ENCODE measurements at places on chromosomes 2 and 18.
A peak's percentile ranks its signal among the peaks of the same experiment; 100 is the strongest.

DNA sequence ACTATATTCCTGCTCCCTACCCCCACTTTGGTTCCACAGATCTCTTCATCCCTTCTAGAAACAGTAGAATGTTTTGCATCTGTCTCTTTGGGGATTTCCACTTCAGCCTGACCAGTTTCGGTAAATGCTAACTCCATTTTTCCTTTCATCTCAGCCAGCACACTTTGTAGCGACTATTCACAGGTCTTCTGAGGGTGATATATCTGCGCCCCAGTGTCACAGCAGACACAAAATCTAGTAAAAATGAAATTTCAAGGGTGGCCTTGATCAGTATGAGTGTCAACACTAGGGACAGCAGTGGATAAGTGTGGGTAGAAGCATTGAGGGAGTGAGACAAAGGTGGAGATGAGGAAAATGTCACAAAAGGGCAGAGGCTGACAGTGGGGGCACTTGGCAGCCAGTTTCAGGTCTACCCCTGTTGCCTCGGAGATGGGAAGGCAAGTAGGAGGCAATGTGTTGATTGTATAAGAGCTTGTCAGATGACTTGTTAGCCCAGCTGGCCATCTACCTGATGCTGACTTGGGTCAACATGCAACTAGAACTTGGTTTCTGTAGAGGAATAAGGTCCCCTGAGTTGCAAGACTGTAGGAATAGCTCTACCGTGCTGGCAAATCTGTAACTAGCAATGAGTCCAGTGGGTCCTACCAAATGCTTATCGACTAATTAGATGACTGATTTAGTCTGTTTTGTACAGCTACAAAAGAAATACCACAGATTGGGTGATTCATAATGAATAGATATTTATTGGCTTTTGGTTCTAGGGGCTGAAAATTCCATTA lies 60.7 kb downstream of the CXCR4 start:
- no peak for DNase-seq

- no peak for DNase-seq
Observed at GRCh38 chr18:72502671-72503431, 41.3 kb downstream of the CBLN2 start.

DNA sequence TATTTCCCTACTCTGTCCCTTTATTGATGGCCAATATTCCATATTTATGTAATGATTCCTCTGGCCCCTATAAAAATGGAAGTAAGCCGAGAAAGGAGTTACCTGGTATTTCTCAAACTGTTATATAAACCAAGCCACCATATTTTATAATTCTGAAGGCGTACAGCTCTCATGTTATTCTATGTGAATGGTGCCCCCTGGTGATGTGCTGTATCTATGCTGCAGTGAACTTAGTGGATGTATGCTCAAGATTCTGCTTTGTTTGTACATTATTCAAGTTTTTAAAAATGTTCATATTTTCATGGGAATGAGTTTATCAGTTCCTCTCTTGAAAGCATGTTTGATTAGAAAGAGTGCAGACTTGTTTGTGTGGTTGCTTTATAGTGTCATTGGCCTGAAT lies 194.5 kb upstream of the LRRTM1 start:
- DNase-seq: peak; percentile 16

GRCh38 chr2:165818920-165819319 lies 24.9 kb upstream of the GALNT3 start:
- no peak for DNase-seq

- DNase-seq: no peak
Observed at GRCh38 chr2:151799886-151800292, 28.3 kb downstream of the ARL5A start.

DNA sequence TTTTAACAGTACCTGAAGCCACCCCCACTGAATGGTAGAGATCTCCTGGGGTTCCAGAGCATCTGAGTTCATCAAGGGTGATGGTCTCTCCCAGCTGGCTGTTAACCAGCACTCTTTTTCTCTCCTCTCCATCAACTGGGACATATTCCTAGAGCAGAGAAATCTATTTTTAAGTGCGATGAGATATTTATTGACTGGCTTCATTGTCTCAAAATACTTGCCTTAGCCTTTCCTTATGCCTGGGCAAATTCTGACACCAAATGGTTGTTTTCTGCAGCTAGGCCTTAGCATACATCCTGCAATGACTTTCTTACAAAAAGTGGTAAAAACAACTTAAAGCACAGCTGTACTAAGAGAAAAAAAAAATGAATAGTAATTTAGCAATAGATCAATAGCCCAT lies 19.6 kb downstream of the NOSTRIN start:
- DNase-seq: no peak

DNA sequence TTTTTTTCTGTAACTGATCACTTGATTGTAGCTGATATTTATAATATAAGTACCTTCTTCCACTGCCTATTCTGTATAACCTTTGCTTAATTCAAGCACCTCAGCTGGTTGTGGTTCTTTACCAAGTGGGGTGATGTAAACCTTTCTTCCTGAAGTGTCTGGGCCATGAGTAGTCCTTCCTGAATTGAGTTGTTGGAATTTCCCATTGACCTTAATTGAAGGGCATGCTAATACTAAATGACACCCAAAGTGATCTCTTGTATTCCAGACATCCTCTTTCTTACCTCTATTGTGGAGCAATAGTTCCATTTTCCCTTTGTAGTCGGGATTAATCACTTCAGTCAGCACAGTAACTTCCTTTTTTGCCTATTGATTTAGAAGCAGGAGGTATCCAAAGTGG lies 1496.8 kb upstream of the CELF4 start:
- no peak for DNase-seq

- no peak for DNase-seq
Observed at GRCh38 chr2:186757009-186757408, 63.1 kb downstream of the FAM171B start.

DNA sequence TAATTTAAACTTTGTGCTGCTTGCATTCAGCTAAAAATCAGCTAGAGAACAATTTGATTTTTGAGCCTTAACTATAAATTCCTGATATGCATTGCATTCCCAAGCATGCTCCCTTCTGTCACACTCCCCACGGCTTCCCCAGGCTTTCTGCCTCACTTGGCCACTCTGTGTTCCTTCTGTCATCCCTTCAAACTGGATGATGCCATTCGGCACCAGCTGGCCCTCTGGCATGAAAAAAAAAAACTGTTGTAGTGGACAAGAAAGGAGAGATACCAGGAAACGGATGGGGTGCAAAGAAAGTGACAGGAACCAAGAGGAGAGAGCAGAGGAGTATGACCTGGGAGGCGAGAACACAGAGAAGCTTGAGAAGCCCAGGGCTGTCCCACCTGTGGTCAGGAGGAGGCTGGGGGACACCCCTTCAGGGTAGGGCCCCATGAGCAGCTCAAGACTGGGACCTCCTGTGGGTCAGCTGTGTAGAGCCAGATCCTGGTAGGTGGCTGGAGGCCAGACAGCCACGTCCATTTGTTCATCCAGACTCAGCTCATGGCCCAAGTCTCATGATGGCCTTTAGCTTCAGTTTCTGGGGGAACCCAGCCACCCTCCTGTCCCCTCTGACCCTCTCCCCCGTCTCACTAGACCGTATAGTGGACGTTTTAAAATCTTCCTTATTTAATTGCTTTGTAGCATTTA lies 211.8 kb downstream of the GBX2 start:
- DNase-seq: no peak

- DNase-seq: no peak
Observed at GRCh38 chr2:226766352-226767055, 33.1 kb downstream of the IRS1 start.

- no peak for DNase-seq
Observed at GRCh38 chr18:68843473-68844089, 45.7 kb downstream of the CCDC102B start.

DNA sequence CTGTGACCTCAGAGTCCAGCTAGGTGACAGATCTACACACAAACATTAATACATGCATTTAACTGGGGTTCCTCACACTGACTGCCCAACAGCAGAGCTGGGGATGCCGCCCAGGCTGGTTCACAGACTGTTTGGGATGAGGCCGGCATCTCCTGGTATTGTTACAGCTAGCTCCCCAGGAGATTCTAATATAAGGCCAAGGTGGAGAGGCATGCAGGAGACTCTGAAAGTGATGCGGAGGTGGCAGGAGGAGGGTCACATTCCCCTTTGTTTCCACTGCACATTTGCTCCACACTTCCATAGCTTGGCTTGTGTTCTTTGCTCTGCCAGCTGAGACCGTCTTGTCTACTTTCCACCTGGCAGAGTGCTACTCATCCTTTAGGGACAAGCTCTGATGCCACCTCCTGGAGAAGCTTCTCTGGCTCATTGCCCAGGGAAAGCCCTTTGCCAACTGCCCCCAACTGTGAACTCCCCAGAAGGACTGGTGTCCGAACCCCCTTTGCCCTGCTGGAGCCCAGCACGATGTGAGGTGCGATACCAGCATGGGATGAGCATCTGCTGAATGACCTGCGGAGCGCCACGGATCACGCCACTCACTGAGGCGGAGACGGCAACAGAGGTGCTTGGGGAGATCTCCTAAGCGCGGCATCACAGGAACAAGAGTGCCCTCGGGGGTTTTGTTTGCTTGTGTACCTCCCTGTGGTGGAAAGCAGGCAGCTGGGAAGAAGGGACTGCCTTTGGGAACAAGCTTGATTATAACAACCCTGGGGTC lies 88.8 kb downstream of the UXS1 start:
- no peak for DNase-seq

GRCh38 chr18:25057491-25058050 lies 294.4 kb downstream of the ZNF521 start:
- DNase-seq: no peak

GRCh38 chr2:221554769-221555493 lies 17.2 kb downstream of the EPHA4 start:
- DNase-seq: no peak

GRCh38 chr2:220006152-220006621 lies 378.8 kb downstream of the SLC4A3 start:
- no peak for DNase-seq

DNA sequence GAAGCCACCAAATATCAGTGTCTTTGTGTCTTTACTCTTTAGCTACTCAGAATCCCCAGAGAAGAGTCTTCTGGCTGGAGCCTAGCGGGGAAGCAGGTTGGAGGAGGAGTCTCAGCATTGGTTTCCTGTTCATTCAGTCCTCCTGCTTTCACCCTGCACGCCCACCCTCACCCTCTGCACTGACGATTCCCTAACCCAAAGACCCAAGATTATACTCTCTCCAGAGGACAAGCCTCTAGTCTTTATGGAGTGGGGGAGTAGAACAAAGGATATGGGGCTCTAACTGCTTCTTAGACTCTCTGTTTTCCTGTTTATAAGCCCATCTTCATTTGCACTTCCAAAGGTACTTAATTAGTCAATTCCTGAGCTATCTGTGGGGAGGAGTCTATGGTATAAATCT lies 338.8 kb downstream of the AGPS start:
- no peak for DNase-seq

DNA sequence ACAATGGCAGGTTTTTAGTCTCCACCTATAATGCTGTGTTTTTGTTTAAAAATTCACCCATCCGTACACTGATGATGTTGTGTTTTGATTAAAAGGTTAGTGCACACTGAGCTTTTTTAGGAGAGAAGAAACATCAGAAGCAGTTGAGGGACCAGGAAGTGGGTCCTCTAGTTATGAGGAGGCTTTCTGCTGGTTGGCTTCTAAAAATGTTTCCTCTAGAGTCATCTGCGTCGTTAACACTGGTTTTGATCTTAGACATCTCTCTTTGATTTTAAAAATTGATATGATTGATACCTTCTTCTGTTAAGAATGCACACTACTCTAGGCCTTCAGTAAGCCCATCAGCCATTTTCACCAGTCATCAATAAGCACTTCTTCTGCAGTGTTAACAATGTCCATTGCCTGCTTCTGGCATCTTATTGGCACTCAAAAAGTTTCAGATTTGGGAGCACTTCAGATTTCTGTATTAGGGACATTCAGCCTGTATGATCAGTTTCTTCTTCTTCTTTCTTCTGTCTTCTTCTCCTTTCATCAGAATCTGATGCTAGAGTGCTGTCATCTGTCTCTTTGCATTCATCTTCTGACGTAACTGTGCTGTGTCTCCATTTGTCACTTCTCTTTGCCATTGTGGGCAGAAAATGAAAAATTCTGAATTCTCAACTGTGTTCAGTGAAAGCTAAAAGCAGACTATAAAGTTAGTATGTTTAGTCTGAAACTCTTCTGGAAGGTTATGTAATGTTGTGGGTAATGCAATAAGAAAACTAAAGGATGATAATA lies 56.3 kb downstream of the PHLPP1 start:
- DNase-seq: no peak

DNA sequence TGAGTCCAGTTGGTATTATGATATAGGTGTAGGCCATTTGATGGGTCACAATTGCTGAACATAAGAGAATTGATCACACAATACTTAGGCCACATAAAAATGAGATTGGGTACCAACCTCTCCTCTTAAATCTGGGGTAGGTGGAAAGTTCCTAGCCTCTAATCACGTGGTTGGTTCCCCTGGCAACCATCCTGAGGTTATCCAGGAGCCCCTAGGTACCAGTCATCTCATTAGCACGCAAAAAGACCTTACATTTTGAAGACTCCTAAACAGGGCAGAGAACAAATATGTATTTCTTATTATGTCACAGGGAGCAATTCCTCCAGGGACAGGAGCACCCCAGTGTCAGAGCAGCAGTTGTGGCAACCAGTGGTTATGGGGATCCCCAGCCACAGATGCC lies 12.7 kb upstream of the SELENOI start:
- no peak for DNase-seq

- no peak for DNase-seq
Observed at GRCh38 chr2:21804151-21804550, 680.4 kb downstream of the TDRD15 start.
